ENCODE measurements at places on chromosomes 1 and 21. TPM values are rescaled to one million over a fixed set of nuclear protein-coding genes. Genes with fewer than 3 reads are reported as not detected.

HPDL gene
- total RNA-seq, result 3.4 TPM

FAM72B gene
- total RNA-seq, result 2.3 TPM

BMP8A gene
- 1.2 TPM for total RNA-seq

PHC2 gene
- 183 TPM for total RNA-seq

SYT14 gene
- total RNA-seq, result 0.18 TPM
